ENCODE measurements at places on chromosomes 5 and 9. TPM values are rescaled to one million over a fixed set of nuclear protein-coding genes. Genes with fewer than 3 reads are reported as not detected.
A peak's percentile ranks its signal among the peaks of the same experiment; 100 is the strongest.

- no peak for DNase-seq
- H3K27me3 ChIP-seq = no peaks in the 10 kb centered on the region
- no peak overlapping the region for H3K27ac ChIP-seq
- H3K36me3 ChIP-seq = peaks cover 3% of the 10 kb centered on the region
- H3K4me1 ChIP-seq = peaks cover 6% of the 10 kb centered on the region
- H3K4me3 ChIP-seq = no peak overlapping the region
Measured at GRCh38 chr9:125202846-125203618, 2.7 kb downstream of the RABEPK start.

DNA sequence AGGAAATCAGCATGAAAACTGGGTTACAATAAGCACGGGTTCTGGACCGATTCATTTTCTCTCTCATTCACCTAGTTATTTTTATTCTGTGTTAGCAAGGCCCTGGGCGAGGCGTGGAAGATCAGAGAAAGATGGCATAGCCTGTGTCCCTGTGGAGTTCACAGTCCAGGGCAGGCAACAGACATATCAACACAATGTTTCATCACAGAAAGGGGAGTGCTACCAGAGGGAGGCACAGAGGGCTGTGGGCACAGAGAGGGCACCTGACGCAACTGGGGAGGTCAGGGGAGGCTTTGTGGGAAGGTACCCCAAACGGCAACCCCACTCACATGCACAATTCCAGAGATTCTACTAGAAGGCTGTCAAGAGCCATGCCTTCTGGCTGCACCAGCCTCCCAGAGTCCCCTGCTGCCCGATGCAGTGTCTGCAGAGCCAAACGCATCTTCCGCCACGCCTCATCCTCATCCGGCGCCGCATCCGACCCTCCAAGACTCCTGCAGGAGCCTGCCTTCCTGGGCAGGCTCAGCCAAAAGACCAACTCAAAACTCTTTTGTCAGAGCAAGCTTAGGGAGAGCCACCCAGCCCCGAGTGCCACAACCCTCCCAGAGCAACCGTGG is 1.4 kb downstream of the FAM193B start:
- no peak overlapping the region for H3K27ac ChIP-seq
- H3K27me3 ChIP-seq = no peaks in the 10 kb centered on the region
- peaks cover 8% of the 10 kb centered on the region for H3K4me1 ChIP-seq
- no peak for DNase-seq
- no peaks in the 10 kb centered on the region for H3K36me3 ChIP-seq

DNA sequence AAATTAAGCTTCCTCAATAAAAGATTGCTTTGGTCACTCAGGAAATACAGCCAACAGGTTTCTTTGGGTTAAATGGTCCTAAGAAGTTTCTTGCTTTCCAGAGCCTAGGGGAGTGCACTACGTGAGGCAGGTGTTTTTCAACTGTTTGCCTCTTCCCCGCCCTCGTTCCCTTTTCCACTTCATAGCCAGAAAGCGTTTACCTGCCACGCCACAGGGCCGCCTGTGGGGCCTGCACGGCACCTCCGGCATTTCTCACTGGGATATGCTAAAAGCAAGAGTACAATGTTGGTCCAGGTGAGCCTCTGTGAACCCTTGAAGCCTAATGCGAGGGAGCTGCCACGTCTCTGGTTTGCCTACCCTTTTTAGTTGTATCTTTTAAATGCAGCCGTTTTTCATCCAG is 167.6 kb upstream of the OTULINL start:
- H3K36me3 ChIP-seq = peaks cover 21% of the 10 kb centered on the region
- no peak overlapping the region for H3K27ac ChIP-seq
- H3K4me3 ChIP-seq = no peak overlapping the region
- no peak for DNase-seq
- H3K27me3 ChIP-seq = no peaks in the 10 kb centered on the region

DNA sequence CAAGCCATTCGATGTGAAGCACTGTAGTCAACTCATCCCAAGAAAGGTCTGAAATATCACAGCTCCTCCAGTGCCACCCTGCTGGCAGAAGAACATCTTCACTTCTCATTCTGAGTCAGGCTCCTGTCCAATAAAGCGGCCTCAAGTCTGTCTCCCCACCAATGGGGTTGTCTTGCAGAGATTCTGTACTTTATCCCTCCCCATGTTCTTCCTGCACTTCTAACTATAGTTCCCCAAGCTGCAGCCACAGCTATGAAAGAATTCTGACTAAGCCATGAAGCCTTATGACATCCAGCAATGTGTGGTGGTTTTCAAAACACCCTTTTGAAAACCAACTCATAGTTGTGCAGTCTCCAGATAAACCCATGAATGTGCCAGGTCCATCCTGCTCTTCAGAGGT is 6.8 kb downstream of the MACROH2A1 start:
- peaks cover 3% of the 10 kb centered on the region for H3K36me3 ChIP-seq
- H3K27me3 ChIP-seq = no peaks in the 10 kb centered on the region
- no peak overlapping the region for H3K4me3 ChIP-seq
- H3K4me1 ChIP-seq = peaks cover 4% of the 10 kb centered on the region

DNA sequence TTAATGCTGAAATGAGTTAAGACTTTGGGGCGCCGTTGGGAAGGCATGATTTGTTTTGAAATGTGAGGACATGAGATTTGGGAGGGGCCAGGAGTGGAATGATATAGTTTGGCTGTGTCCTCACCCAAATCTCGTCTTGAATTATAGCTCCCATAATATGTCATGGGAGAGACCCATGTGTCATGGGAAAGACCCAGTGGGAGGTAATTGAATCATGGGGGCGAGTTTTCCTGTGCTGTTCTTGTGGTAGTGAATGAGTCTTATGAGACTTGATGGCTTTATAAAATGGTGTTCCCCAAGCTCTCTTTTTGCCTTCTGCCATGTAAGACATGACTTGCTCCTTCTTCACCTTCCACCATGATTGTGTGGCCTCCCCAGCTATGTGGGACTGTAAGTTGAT is 5.1 kb downstream of the SLC25A48 start:
- H3K36me3 ChIP-seq = no peaks in the 10 kb centered on the region
- H3K4me1 ChIP-seq = no peaks in the 10 kb centered on the region
- H3K27me3 ChIP-seq = peaks cover 12% of the 10 kb centered on the region
- no peak overlapping the region for H3K4me3 ChIP-seq
- no peak for DNase-seq
- no peak overlapping the region for H3K27ac ChIP-seq

GRCh38 chr9:90478821-90479220 is 163.8 kb downstream of the DIRAS2 start:
- no peaks in the 10 kb centered on the region for H3K27me3 ChIP-seq
- H3K36me3 ChIP-seq = no peaks in the 10 kb centered on the region
- no peak overlapping the region for H3K4me3 ChIP-seq
- H3K27ac ChIP-seq = no peak overlapping the region
- H3K4me1 ChIP-seq = no peaks in the 10 kb centered on the region

GRCh38 chr5:178437386-178438075 is 152.7 kb downstream of the COL23A1 start:
- H3K27ac ChIP-seq = no peak overlapping the region
- no peak for DNase-seq
- no peaks in the 10 kb centered on the region for H3K4me1 ChIP-seq
- H3K4me3 ChIP-seq = no peak overlapping the region

DNA sequence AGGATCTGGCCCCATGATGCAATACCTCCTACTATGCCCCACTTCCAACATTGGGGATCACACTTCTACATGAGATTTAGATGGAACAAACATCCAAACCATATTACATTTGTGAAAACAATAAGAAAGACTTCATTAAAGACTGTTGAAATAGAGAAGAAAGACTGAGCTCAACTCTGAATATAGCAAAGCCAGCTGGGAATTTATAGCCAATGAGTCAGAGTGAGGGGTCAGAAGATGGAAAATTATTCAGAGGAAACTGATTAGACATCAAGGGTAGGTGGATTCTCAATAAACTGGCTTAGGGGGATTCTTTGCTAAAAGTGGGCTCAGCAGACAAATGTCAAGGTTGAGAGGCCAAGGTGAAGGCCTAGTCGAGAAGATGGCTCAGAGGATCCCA is 25.6 kb downstream of the BTF3 start:
- H3K4me1 ChIP-seq = no peaks in the 10 kb centered on the region
- H3K36me3 ChIP-seq = no peaks in the 10 kb centered on the region
- H3K27ac ChIP-seq = no peak overlapping the region
- peaks cover 3% of the 10 kb centered on the region for H3K27me3 ChIP-seq
- no peak overlapping the region for H3K4me3 ChIP-seq

- peaks cover 2% of the 10 kb centered on the region for H3K36me3 ChIP-seq
- no peak overlapping the region for H3K4me3 ChIP-seq
- peaks cover 58% of the 10 kb centered on the region for H3K4me1 ChIP-seq
- H3K27ac ChIP-seq = no peak overlapping the region
- DNase-seq = no peak
Measured at GRCh38 chr9:14158136-14158813, 155.7 kb downstream of the NFIB start.

- no peak overlapping the region for H3K27ac ChIP-seq
- DNase-seq = no peak
- no peak overlapping the region for H3K4me3 ChIP-seq
- H3K36me3 ChIP-seq = no peaks in the 10 kb centered on the region
- no peaks in the 10 kb centered on the region for H3K4me1 ChIP-seq
- peaks cover 7% of the 10 kb centered on the region for H3K27me3 ChIP-seq
Measured at GRCh38 chr5:74009502-74009901, 383.5 kb downstream of the ARHGEF28 start.

GRCh38 chr9:137277329-137278041 is at the start of gene TOR4A:
Gene TOR4A (plus strand): TSS chr9:137277726. CDS start chr9:137278690, 964 bp downstream.
- peaks cover 10% of the 10 kb centered on the region for H3K36me3 ChIP-seq
- peak within 1 kb of the TSS; percentile 39 for H3K4me3 ChIP-seq
- peak; percentile 93 for DNase-seq

- H3K27me3 ChIP-seq = no peaks in the 10 kb centered on the region
- no peak overlapping the region for H3K27ac ChIP-seq
- H3K4me3 ChIP-seq = no peak overlapping the region
- H3K4me1 ChIP-seq = no peaks in the 10 kb centered on the region
- H3K36me3 ChIP-seq = no peaks in the 10 kb centered on the region
- DNase-seq = no peak
Measured at GRCh38 chr5:8644377-8644776, 775.4 kb downstream of the MTRR start.

DNA sequence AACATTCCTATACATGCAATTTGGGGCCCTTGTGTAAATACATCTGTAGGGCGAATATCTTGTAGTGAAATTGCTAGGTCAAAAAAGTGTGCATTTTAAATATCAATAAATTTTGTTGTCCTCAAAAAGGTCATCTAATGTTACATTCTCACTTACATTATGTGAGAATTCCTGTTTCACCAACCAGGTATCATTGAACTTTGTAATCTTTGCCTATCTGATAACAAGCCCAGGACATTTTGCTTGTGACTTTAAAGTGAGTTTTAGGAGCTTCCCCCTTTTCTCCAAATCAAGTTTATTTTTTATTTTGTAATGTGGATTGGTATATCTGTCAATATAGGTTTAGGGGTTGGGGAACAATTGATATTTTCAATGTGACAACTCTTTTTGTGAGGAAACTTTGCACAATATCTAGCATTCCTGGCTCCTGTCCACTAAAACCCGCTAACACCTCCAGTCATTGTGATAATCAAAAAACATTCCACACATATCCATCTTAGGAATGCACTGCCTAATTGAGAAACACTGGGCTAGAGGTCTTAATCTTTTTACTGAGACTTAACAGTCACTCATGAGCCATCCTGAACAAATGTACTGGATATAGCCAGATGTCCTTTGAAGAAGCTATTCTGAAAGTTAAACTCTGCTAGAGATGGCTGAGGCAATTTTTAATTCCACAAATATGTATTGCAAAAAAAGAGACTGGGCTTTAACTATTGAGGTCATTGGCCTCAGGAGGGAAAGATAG is 72.5 kb upstream of the SLC1A1 start:
- H3K4me3 ChIP-seq = no peak overlapping the region
- peak; percentile 29 for DNase-seq
- H3K36me3 ChIP-seq = no peaks in the 10 kb centered on the region
- H3K4me1 ChIP-seq = no peaks in the 10 kb centered on the region
- no peak overlapping the region for H3K27ac ChIP-seq
- no peaks in the 10 kb centered on the region for H3K27me3 ChIP-seq

GRCh38 chr5:145887976-145888574 is 15.3 kb upstream of the GRXCR2 start:
- no peaks in the 10 kb centered on the region for H3K4me1 ChIP-seq
- no peaks in the 10 kb centered on the region for H3K27me3 ChIP-seq
- H3K4me3 ChIP-seq = no peak overlapping the region
- H3K27ac ChIP-seq = no peak overlapping the region

- no peaks in the 10 kb centered on the region for H3K36me3 ChIP-seq
- no peak for DNase-seq
- peak overlapping the region; percentile 61 for H3K4me3 ChIP-seq
- H3K27me3 ChIP-seq = no peaks in the 10 kb centered on the region
- H3K27ac ChIP-seq = peak overlapping the region; percentile 16
Measured at GRCh38 chr9:36136894-36137391, 410 bp downstream of the GLIPR2 start.

DNA sequence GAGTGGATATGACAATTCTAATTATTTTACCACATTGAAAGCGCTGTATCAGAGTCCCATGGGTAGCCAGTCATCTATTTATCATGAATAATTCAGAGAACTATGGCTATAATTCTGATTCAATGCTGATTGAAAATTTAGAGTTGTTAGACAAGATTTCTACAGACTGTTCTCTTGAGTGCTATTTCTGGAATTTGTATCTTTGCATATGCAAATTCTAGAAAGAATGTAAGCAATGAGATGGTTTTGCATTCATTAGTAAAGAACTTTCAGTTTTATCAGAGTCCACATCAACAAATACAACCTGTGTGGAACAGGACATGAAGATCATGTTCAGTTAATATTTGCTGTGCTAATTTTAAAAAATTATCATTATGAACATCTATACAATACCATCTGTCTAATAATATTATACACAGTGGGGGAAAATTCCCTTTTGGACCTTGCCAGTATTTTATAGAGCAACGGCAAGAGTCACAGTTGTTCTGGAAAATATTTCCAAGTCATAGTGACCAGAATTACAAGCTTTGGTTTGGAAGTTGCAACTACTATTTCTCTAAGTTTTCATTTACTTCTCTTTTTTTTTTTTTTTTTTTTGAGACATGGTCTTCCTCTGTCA is 372.7 kb upstream of the PTGER4 start:
- no peaks in the 10 kb centered on the region for H3K27me3 ChIP-seq
- no peak for DNase-seq
- no peak overlapping the region for H3K27ac ChIP-seq
- no peaks in the 10 kb centered on the region for H3K36me3 ChIP-seq

GRCh38 chr9:114049441-114050225 is 28.5 kb downstream of the AMBP start:
- no peak overlapping the region for H3K4me3 ChIP-seq
- DNase-seq = no peak
- H3K36me3 ChIP-seq = peaks cover 43% of the 10 kb centered on the region
- no peaks in the 10 kb centered on the region for H3K27me3 ChIP-seq

GRCh38 chr5:15142458-15142857 is 270.9 kb upstream of the ANKH start:
- H3K27me3 ChIP-seq = no peaks in the 10 kb centered on the region
- no peak overlapping the region for H3K27ac ChIP-seq
- no peak for DNase-seq
- no peak overlapping the region for H3K4me3 ChIP-seq
- no peaks in the 10 kb centered on the region for H3K4me1 ChIP-seq

Gene EDIL3
- total RNA-seq = 28.8 TPM

Gene FOXD4
- 0.42 TPM for total RNA-seq

Gene SLU7
- 48.2 TPM for total RNA-seq

Gene CTSL
- total RNA-seq = 105 TPM

Gene ARL14EPL
- total RNA-seq = 0.58 TPM

Gene SHC3
- total RNA-seq = 2.0 TPM

Gene CTXN3
- total RNA-seq = not detected

Gene IFNA21
- not detected for total RNA-seq

Gene PLPP7
- 0.83 TPM for total RNA-seq

Gene NPM1
- total RNA-seq = 1,592 TPM

Gene HTR1A
- not detected for total RNA-seq

Gene CLTB
- 73.2 TPM for total RNA-seq

Gene SHOC1
- total RNA-seq = not detected

Gene SH3TC2
- total RNA-seq = 4.3 TPM

Gene IFNA2
- total RNA-seq = not detected
